ENCODE measurements at places on chromosomes 6 and 20.

DNA sequence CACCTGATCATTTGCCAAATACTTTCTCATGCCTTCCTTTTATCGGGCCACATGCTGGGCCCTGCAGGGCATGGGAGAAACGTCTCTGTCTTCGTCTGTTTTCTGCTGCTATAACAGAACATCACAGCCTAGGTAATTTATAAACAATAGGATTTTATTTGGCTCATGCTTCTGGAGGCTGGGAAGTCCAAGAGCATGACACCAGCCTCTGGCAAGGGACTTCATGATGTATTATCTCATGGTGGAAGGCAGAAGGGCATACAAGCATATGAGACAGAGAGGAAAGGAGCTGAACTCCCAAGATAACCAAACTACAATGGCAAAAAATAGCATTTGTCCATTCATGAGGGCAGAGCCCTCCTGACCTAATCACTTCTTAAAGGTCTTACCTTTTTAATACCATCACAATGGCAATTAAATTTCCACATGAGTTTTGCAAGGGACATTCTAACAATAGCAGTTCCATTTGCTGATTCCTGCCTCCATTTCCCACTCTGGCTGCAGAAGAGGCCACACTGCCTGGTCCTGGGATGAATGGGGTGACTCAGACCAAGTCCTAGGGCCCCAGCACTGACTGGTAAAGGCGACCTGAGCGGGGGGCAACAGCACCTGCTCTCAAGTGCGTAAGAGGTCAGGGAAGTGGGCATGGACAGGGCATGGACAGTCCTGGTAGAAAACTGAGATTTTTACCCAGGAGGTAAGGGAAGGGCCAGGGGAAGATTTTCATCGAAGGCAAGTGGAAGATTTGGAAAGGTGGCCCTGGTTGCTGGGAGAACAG is 5.1 kb upstream of the ZBP1 start:
- DNase-seq, result no peak

DNA sequence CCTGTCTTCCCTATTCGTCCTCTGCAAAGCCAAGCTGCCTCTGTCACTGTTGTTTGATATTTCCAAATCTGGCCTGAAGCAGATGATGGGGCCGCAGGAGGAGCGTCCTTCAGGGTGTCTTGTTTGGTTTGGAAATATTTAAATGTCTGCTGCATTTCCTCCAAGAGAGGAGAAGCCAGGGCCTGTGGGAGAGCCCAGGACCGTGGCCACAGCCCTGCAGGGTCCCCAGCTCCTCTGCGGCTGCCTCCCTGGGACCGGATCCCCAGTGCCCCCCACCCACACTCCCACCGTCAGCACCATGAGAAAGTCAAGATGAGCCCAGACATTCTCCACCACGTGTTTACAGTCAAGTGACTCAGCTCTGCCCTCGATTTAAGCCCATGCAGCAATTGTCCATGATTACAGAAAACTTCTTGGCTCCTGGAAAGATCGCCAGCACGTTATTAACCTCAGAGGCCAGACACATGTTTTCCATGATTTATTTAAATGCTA is 18.2 kb downstream of the FOXF2 start:
- no peak for DNase-seq

- DNase-seq, result no peak
Measured at GRCh38 chr20:50020288-50020687, 37.5 kb downstream of the SNAI1 start.

DNA sequence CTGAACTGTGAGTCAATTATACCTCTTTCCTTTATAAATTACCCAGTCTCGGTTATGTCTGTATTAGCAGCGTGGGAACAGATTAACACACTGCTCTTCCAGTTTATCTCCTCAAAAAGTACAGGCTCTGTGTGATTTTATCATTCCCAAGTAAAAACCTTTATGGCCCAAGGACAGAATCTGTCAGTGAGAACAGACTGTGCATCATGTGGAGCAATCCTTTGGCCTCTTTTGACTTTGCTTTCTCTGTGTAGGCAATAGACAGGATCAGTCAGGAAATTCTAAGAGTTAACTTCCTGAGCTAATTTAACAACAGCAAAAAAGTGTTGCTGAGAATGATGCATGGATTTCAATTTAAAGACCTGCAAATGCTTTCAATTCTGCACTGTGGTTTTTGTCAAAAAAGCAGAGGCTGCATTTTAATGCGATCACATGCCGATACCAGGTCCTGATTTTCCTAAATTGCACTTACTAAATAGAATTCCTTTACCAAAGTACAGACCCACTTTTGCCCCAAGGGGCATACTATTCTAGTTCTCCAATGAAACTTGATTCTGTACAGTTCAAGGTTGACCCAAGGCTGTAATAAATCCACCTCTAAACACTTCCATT is 246.7 kb upstream of the MARCKS start:
- DNase-seq, result no peak

DNA sequence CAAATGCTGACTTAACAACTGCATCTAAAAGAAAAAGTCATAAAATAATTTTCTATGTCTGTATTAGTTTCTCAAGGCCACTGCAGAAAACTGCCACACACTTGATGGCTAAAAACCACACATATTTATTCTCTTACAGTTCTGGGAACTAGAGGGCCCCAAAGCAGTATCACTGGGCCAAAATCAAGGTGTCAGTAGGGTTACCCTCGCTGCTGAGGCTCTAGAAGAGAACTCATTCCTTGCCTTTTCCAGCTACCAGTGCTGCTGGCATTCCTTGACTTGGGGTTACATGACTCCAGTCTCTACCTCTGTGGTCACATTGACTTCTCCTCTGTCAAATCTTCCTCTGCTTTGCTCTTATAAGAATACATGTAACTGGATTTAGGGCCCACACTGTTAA is 124.6 kb upstream of the THEMIS start:
- no peak for DNase-seq

- DNase-seq, result no peak
Measured at GRCh38 chr6:106858653-106859092, 115.9 kb downstream of the CD24 start.

GRCh38 chr6:129646642-129647041 is 63.3 kb downstream of the ARHGAP18 start:
- DNase-seq, result no peak

DNA sequence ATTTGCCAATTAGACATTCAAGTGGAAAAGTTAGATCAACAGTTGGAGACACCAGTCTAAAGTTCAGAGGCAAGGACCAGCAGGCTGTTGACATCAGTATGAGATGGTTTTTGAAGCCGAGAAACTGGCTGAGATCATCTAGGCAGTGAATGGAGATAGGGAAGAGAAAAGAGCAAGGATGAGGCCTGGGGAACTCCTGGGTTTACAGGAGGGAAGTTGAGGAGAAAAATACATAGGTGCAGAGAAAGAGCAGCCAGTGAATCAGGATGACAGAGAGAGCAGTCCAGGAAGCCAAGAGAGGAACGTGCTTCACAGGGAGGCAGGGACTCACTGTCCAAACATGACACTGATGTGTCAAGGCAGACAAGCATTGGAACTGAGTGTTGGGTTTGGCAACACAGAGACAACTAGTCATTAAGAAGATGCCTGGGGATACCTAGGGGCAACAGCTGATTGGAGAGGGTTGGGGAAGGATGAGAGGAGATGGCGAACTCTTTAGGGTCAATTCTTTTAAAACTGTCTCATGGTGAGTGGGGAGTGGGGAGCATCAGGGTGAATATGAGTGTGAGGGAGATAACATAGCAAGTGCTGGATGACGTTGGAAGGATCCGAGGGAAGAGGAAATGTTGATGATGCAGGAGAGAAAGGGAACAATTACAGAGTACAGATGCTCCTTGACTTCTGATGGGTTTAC is 13.2 kb upstream of the SALL4 start:
- no peak for DNase-seq

GRCh38 chr20:6501061-6501460 is 266.4 kb upstream of the BMP2 start:
- DNase-seq, result no peak

- DNase-seq, result no peak
Measured at GRCh38 chr20:35510951-35511735, 18.3 kb downstream of the C20orf173 start.

DNA sequence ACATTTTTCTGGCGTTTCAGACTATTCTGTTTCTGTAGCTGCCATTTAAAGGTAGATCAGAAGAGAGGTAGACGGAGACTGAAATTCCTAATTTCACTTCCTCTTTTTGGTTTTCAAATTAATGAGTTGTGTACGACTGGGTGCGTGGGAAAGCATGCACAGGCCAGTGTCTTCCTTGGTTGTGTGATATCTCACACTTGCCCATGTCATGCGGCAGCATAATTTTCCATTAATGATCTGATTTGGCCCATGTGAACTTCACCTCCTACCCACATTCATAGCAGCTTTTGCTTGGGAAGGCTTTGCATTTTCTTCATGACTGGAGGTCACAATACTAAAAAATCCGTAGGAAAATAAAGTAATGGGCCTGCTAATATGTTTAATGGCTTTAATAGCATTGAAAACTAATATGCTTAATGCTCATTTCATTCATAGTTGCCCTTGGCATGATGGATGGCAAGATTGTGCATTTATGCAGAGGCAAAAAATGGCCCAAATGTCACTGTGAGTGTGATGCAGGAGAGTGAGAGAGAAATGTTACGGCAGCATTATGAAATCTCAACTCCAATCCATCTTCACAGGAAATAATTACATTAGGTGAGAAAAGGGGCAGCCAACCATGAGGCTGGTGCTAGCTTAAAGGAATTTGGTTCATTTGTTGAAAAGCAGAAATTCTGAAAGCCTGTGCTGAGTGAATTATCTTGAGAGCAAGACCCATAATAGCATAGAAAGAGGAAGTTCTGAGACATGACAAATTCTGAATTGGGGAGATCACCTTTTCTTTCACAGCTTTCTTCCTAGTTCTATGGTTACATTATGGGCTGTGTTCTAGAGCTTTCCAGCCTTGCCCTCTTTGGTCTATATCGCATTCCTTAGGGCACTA is 69.0 kb upstream of the UST start:
- no peak for DNase-seq

DNA sequence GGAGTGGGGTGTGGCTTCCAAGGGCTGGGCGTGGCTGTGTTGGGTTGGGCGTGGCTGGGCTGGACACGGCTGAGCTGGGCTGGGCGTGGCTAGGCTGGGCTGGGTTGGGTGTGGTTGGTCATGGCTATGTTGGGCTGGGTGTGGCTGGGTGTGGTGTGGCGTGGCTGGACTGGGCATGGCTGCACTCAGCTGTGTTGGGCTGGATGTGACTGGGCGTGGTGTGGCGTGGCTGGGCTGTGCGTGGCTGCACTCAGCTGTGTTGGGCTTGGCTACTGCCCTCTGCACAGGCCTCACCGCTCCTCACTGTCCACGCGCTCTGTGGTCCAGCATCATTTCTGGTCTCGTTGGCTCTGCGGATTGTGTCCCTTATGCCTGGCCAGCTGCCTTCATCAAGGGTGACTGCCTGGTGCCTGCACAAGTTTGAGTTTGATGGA is 43.5 kb upstream of the SLCO4A1 start:
- no peak for DNase-seq

- DNase-seq, result no peak
Measured at GRCh38 chr6:7087491-7087979, 20.2 kb upstream of the RREB1 start.

DNA sequence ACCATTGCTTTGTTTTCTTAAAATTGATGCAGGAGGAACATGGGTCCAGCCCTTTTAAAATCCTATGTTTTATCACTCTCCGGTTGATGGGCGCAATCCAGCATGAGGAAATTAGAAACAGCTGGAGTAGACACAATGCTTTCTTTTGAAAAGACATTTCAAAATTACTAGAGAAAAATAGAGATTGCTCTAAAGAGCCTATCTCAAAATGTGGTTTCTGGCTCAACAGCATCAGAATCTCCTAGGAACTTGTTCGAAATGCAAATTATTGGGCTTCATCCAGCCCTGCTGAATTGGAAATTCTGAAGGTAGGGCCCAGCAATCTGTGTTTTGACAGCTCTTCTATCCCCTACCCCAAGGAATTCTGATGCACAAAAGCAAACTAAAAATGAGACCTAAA is 190.8 kb upstream of the BMP2 start:
- no peak for DNase-seq

DNA sequence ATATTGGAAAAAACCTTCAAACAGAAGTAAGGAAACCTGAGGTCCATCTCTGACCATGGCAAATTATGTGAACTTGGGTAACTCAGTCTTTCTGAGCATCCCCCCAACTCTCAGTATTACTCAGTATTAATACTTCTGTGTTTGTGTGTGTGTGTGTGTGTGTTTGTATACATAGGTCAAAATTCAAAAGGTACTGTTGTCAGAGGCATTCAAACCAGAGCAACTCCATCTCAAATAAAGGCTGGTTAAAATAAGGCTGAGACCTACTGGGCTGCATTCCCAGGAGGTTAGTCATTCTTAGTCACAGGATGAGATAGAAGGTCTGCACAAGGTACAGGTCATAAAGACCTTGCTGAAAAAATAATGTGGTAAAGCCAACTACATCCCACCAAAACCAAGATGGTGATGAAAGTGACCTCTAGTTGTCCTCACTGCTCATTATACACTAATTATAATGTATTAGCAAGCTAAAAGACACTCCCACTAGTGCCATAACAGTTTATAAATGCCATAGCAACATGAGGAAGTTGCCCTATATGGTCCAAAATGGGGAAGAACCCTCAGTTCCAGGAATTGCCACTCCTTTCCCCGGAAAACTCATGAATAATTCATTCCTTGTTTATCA is 33.3 kb upstream of the SLC22A16 start:
- DNase-seq, result no peak

Data from NCI-H774 (cell line).